Ovary (tissue), 10 donors: ENCODE measurements at places on chromosomes 4 and X. TPM values are rescaled to one million over a fixed set of nuclear protein-coding genes. Genes with fewer than 3 reads are reported as not detected.

GLOD5 gene
- total RNA-seq, result not detected

GRCh38 chrX:16664626-16665025, 14.7 kb downstream of the S100G start:
- DNase-seq, result no peak

- DNase-seq, result no peak
Observed at GRCh38 chr4:865121-865465, 39.2 kb upstream of the CPLX1 start.

DNA sequence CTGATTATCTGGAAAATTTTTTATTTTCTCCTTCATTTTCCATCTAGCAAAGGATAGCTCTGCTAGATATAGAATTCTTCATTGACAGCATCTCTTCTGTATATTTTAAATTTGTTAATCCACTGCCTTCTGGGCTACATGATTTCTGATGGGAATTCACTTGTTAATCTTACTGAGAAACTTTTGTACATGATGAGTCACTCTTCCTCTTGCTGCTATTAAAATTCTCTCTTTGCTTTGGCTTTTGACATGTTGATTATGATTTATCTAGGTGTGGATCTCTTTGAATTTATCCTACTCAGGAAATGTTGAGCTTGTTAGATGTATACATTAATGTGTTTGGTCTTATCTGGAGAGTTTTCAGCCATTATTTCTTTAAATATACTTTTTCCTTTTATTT, 27.5 kb downstream of the OR13H1 start:
- DNase-seq, result no peak

- DNase-seq, result no peak
Observed at GRCh38 chrX:139869796-139870195, 63.1 kb downstream of the ATP11C start.

NXF2 gene
- total RNA-seq, result not detected

DNA sequence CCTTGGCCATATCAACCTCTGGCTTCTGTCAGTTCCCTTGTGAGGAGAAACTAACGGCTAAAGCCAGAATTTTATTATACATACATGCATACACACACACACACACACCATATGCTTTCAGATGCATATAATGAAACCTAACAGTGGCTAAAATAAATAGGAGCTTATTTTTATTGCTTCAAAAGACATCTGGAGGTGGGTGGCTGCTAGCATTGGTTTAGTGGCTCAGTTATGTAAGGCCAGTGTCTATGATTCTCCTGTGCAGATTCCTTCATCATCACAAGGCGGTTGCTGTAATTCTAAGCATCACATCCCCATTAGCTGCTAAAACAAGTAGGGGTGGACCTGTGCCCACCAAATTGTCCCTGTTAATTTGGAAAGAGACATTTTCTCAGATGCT, 110.8 kb downstream of the MAPK10 start:
- no peak for DNase-seq

DNA sequence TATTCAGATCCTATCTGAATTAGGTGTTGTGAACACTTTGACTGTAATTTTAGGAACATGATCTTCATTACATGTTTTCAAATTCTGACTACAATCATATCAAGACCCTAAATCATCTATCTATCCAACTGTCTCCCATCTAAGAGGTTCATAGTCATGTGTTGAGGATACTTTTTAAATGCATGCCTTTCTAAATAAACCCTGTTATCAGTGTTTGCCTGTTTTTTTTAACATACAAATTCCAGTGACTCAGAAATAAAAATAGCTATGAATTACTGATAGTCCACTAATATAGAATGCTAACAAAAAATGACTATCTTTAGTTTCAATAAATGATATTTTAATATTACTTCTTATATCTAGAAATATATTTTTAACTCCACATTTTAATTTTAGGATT, 8.0 kb downstream of the RAB28 start:
- DNase-seq, result no peak

DNA sequence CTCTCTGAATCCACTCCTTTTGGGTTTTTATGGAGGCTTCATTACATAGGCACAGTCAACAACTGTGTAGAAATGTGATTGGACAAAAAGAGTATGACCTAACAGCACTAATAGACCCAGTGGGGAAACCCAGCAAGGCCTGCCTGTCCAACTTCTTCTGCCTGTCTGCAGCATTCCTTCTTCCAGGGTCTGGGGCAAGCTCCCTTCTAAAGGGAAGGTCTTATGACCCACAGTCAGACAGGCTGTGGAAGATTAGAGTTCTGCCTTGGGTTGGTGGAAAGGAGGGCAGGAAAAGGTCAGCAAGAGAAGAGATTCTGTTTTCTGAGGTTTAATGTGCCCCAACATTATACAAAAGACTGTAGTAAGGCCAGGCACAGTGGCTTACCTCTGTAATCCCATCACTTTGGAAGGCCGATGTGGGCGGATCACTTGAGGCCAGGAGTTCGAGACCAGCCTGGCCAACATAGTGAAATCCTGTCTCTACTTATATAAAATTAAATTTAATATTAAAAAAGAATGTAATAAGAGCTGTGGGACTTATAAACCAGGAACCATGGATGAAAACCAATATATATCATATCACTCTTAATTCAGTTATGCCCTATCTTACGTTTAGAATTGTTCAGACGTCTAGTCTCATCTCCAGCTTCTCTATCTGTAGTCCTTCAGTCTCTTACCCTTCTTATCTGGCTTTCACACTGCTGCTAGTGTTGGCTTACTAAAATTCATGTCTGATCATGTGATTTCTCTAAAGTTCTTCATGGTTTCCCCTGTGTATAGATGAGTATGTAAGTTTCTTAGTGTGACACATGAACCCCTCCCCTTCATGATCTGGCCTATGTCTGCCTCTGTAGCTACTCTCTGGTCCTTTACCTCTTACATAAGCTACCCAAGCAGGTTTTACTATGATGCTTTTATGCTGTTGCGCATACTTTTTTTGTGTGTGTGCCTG, 6.2 kb downstream of the CLCN3 start:
- no peak for DNase-seq

DNA sequence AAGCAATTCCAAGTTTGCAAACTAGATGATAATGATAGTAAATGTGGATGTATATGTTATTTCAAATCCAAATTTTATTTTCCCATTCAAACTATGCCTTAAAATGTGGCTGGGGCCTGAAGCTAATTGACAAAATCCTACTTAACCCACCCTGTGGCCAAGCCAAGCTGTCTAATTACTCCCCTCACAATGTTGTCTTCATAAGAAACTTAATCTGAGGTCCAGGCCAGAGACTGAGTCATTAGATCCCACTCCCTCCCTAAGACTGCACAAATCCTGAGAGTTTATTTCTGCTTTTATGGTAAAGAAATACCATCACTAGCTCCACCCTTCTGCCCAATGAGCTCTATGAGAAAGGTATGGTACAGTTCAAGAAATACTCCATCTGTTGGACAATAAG, 16.6 kb downstream of the SMPX start:
- DNase-seq, result no peak

ASMT gene
- total RNA-seq, result not detected

DNA sequence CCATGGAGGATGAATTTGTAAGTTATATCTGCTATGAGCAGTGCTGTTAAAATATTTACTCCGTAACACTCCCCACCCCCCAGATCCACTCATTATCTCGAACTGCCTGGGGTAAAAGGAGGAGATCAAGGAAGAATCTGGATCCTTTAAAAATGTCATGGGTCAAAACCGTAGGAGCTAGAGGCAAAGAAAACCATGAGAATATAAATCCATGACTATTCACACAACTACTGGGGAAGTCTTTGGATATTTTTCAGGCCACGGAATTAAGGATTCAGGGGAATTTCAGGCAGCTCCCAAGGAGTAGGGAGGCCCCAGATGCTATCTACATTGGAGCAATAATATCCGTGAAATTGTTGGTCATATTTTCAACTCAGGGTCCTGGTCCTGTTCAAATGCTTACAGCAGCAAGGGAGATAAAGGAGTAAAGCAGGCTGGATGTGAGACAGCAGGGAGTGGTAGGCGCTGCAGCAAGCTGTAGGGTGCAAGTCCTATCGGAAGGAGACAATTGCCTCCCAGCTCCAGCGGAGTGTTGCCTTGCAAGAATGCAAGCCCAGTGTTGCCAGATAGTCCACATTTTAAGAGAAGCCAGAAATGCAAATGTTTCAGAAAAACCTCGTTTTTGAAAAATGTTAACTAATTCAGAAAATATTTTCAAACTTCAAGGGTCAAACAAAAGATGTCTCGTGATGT, 116.2 kb upstream of the KIT start:
- DNase-seq, result no peak

- no peak for DNase-seq
Observed at GRCh38 chr4:39365360-39365759, 802 bp downstream of the RFC1 start.

DNA sequence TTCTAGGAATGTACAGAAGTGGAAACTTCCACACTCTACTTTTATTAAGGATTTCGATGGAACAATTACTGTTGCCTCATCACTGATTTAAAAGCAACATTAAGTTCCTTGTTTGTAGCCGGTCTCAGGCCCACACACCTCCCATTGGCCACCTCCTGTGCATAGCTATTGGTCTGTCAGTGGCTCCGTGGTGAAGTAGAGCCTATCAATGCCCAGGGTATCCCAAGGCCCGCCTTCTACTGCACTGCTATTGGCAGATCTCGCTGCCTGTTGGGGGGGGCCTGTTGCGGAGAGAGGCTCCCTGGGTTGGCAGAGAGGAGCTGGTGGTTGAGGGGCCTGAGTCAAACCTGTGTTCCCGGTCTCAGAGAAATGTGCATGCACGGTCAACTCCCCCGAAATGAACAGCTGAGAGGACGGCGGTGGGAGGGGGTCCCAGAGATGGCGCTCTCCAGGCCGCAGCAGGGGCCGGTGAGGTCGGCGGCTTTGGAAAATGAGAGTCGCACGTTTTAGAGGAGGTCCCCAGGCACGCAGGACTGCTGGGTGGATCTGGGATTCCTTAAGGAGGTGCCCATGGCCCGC, 4.9 kb upstream of the ARAF start:
- DNase-seq, result peak; percentile 92

GRCh38 chrX:124720532-124720931, 374.2 kb downstream of the SH2D1A start:
- DNase-seq, result no peak

DNA sequence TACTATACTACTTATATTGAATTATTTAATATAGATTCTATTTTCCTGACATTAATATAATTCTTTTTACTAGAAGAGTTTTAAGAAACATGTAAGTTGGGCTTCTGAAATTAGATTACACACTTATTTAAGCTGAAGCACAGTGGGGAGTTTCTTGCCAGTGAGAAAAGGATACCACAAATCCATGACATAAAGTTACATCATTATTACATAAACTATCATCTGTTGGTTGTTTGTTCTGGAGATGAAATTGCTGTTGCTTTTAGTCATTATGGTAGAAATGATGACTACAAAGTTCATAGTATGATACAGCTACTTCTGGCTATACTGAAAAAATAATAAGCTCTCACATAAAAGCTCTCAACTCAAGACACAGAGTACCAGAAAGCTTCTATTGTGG, 880.4 kb downstream of the PCDH18 start:
- DNase-seq, result no peak

DNA sequence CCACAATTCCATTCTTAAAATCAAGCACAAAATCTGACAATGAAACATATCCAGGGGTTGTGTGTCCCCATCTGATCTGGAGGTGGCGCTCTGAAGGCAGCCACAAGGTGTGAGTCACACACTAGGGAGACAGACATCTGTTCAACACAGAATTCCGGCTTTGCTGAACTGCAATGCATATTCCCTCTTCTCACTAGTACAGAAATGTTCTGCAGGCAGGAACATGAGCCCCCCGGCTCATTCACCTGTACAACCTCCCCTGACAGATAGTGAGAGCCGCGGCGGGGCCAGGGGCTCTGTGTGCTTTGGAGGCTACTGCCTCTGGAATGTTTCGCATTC, 41.9 kb downstream of the WDR1 start:
- DNase-seq, result no peak

DNA sequence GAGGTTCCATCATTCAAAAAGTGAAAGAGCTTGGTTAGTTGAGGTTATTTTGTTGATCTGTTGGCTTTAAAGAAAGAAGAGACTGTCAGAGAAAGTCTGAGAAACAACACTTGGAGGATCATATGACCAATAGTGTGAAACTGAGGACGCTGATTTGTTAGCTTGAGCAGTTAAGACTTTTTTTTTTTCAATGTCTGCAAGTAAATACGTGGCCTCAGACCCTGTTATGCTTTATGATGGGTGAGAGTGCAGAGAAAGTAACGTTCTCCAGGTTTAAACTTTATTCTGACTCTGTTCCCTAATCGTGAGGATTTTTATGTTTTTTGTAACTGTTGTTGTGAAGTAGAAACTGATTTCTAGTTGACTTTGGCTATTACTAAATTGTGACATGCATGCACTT, 45.9 kb downstream of the GAB1 start:
- no peak for DNase-seq

TLL1 gene
- total RNA-seq, result 0.40 TPM

PRDX4 gene
- total RNA-seq, result 81.3 TPM

TXK gene
- 1.3 TPM for total RNA-seq

LRAT gene
- total RNA-seq, result 0.23 TPM

DNA sequence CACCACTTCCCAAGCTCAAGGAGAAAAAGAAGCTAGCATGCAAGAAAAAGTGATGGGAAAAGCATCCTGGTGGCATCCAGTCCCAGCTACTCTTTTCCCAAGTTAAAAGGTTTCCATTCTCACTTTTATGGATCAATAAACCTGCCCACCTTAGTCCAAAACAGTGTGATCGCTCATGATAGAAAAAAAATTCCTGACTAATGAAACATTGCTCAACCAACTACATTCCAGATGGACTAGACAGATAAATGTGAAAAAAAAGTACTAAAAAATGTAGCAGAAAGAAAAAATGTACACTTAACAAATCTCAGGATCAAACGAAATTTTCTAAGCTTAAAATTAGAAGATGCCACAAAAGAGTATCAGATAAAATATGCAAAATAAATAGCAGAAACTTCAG, 312.2 kb downstream of the TMA16 start:
- no peak for DNase-seq
